ENCODE measurements at places on chromosomes 7 and 10.

DNA sequence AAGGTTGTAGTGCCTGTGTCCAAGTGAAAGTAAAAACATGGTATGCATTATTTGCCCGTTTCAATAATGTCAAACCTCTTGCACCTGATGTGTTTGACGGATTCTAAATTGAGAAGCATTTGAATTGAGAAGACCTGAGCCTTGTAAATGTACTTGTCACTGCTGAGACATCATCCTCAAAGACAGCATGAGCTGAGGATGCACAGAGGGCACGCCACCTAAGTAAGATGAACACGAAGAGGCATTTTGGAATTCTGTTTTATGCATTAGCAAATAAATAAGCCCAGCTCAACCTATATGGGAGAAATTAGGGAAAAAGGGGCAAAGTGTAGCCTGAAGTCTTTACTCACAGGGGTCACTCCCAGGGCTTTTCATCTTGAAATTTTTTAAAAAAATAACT, 73.8 kb upstream of the SORCS1 start:
- DNase-seq, result no peak

- DNase-seq, result no peak
Measured at GRCh38 chr7:55107946-55108345, 89.1 kb downstream of the EGFR start.

DNA sequence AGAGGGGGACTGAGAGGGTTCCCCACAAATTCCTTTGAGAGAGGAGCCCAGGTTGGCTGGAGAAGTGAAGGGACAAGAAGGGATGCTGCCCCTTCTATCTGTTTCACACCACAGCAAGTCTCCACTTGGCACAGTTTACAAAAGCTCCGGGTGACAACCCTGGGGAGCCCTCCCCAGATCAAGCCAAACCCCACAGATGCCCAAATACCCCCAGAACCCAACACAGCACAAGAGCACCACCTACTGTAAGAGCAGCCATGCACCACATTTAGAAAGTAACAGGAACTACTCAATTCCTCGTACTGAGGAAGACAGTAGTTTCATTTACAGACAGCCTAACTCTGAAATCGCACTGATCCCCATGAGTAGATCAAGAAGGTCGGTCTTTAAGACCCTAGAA, 67.8 kb upstream of the ATP6V0A4 start:
- DNase-seq, result no peak

DNA sequence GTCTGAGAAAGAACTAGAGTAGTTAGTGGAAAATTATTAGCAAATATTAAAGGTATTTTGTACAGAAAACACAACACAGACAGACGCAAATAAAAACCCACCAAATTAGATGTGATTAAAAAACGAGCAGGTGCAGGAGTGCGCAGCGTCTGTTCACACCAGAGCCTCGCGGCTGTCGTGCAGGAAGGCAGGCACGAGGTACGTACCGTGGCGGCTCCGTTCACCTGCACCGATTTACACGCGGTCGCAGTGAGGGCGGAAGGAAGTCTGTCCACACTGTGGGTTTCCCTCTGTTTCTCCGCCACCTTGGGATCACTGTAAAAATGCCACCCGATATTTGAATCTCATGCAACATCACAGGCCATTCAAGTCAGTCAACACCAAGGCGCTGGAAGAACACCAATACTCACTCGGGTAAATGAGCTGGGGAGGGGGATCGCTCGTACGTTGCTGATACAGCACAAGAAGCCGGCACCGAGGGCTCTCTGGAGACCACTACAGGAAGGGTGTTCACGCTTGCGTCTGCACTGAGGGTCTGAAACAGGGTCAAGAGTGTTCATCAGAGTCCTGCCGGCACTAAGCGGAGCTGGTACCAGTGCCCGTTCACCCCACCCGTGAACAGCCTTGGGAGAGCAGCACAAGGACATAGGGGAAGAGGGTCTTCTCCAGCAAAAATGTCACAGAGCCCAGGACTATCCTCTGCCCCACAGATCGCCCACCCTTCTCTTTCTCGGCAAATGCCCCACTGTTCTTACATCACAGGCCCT, 116.8 kb downstream of the LARP4B start:
- no peak for DNase-seq

GRCh38 chr10:69472142-69472541, 20.9 kb downstream of the TSPAN15 start:
- no peak for DNase-seq

DNA sequence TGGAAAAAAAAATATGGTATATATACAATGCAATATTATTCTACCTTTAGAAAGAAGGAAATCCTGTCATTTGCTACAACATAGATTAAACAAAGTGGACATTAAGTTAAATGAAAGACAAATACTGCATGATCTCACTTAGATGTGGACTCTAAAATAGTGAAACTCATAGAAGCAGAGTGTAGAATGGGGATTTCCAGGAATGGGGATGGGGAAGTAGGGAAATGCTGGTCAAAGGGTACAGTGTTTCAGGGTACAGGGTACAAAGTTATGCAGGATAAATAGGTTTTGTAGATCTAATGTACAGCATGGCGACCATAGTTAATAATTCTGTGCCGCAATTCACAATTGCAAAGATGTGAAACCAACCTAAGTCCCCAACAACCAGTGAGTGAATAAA, 385.5 kb downstream of the SFMBT2 start:
- no peak for DNase-seq

Data from NCI-H1105 treated with DMSO at 0.1 percent for 48 hours (cell line).